Thoracic aorta (tissue), 2 donors: ENCODE measurements at places on chromosomes 3 and 15. TPM values are rescaled to one million over a fixed set of nuclear protein-coding genes. Genes with fewer than 3 reads are reported as not detected.

GRCh38 chr3:196162679-196163078 lies 48.5 kb downstream of the ZDHHC19 start:
- H3K27me3 ChIP-seq, result no peaks in the 10 kb centered on the region
- H3K36me3 ChIP-seq, result no peaks in the 10 kb centered on the region
- H3K27ac ChIP-seq, result no peak overlapping the region
- H3K4me3 ChIP-seq, result no peak overlapping the region

- no peaks in the 10 kb centered on the region for H3K36me3 ChIP-seq
- no peaks in the 10 kb centered on the region for H3K27me3 ChIP-seq
- peaks cover 14% of the 10 kb centered on the region for H3K4me1 ChIP-seq
- peak overlapping the region; percentile 1 for H3K27ac ChIP-seq
These were observed 16.9 kb upstream of the RYR3 start for GRCh38 chr15:33293713-33294334.

Gene TMEM207
- total RNA-seq, result not detected

GRCh38 chr3:46701181-46701939 lies at the start of gene TMIE:
Gene TMIE (plus strand): TSS chr3:46701392. CDS start chr3:46701488, 96 bp downstream.
- DNase-seq, result no peak
- no peak within 1 kb of the TSS for H3K27ac ChIP-seq

DNA sequence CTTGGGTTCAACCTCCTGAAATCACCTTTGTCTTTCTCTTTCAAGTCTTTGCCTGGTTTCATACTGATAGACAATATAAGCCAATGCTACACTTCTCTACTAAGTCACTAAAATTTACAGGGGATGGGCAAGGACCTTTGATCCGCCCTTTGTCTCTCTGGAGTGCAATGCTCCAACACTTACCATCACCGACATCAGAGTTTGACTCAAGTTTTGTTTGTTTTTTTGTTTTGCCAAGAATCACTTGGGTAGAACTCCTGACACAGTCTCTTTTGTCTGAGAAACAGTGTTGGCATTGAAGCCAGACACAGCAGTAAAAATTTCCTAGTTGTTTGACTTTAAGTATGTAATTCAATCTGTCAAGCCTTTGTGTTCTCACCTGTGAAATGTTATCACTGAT lies 29.3 kb downstream of the NFKBIZ start:
- H3K27ac ChIP-seq, result no peak overlapping the region
- no peaks in the 10 kb centered on the region for H3K27me3 ChIP-seq
- no peaks in the 10 kb centered on the region for H3K4me1 ChIP-seq
- H3K36me3 ChIP-seq, result no peaks in the 10 kb centered on the region

DNA sequence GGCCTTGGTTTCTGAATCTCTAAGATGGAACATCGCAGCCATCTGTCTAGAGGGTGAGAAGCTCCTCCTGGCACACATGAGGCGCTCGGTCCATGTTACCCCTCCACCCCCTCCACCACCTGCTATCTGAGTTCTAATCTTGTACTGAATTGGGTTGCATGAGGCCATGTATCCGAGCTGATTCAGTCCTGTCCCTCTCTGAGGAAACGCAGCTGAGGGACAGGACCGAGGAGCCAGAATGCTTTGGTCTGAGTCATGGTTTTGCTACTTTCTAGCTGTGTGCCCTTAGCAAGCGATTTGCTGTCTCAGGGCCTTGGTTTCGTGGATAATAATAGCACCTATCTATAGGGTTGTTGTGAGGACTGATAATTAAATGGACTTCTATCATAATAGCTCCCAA lies 87.8 kb upstream of the SEC13 start:
- H3K27ac ChIP-seq, result no peak overlapping the region
- no peak for DNase-seq
- no peak overlapping the region for H3K4me3 ChIP-seq
- H3K36me3 ChIP-seq, result no peaks in the 10 kb centered on the region

DNA sequence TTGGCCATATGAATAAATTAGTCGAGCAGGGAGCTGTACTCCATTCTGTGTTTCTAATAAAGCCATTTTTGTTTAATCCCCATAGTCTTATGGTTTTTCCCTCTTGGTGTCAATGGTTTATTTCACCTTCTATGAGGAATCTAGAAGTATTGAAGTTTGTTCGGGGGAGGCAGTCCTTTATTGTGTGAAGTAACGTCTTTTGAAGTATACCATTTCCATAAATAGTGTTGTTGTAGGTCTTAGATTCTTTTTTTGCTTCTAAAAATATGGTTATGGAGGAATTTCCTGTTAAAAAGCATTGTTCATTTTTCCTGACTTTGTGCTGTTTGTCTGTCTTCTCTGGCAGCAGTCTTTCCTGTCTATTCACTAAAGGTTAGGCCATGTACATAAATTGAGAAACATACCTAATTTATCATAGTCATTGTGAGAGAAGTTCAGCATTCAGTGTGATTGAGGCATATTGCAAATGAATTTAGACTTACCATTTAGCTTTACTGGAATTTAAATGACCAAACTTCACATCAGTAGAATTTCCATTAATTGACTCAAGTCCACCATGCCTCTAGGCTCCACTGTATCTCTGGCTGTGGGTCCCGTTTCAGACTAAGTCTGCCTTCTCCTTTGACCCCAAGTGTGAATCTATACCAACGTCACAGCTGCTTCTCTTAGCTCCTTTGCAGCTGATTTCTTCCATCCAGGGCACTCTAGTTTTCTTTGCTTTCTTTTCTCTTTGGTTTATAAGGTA lies 37.3 kb downstream of the YEATS2 start:
- H3K27ac ChIP-seq, result no peak overlapping the region
- no peak overlapping the region for H3K4me3 ChIP-seq
- H3K27me3 ChIP-seq, result no peaks in the 10 kb centered on the region
- no peak for DNase-seq
- H3K4me1 ChIP-seq, result no peaks in the 10 kb centered on the region
- peaks cover 12% of the 10 kb centered on the region for H3K36me3 ChIP-seq

Gene HGD
- total RNA-seq, result not detected

Gene PARP15
- 4.1 TPM for total RNA-seq

- no peak for DNase-seq
- H3K27me3 ChIP-seq, result no peaks in the 10 kb centered on the region
- no peak overlapping the region for H3K27ac ChIP-seq
- no peak overlapping the region for H3K4me3 ChIP-seq
These were observed 122.6 kb upstream of the SMAD3 start for GRCh38 chr15:66942649-66943390.

GRCh38 chr3:116338713-116339112 lies 106.6 kb downstream of the LSAMP start:
- no peaks in the 10 kb centered on the region for H3K27me3 ChIP-seq
- H3K4me1 ChIP-seq, result no peaks in the 10 kb centered on the region
- DNase-seq, result no peak

GRCh38 chr3:31106204-31106603 lies 211.7 kb upstream of the GADL1 start:
- H3K27ac ChIP-seq, result no peak overlapping the region
- no peak overlapping the region for H3K4me3 ChIP-seq

Gene TBL1XR1
- 109 TPM for total RNA-seq

Gene ZCWPW2
- 0.81 TPM for total RNA-seq

Gene AMOTL2
- 62.4 TPM for total RNA-seq

Gene ZMYND10
- not detected for total RNA-seq

GRCh38 chr3:58434990-58435389 lies 1.4 kb upstream of the PDHB start:
- H3K4me1 ChIP-seq, result peaks cover 8% of the 10 kb centered on the region
- no peak overlapping the region for H3K4me3 ChIP-seq
- H3K27ac ChIP-seq, result no peak overlapping the region
- no peak for DNase-seq
- peaks cover 6% of the 10 kb centered on the region for H3K36me3 ChIP-seq

DNA sequence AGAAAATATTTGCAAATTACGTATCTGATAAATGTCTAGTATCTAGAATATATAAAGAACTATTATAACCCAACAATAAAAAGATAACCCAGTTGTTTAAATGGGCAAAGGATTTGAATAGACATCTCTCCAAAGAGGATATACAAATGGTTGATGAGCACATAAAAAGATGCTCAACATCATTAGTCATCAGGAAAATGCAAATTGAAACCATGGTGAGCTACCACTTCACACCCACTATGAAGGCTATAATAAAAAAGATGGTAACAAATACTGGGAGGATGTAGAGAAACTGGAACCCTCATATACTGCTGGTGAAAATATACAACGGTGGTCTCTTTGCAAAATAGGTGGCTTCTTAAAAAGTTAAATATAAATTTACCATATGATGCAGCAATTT lies 28.0 kb downstream of the RAD51 start:
- no peak overlapping the region for H3K27ac ChIP-seq
- no peaks in the 10 kb centered on the region for H3K4me1 ChIP-seq
- H3K27me3 ChIP-seq, result no peaks in the 10 kb centered on the region
- no peaks in the 10 kb centered on the region for H3K36me3 ChIP-seq
- no peak overlapping the region for H3K4me3 ChIP-seq

DNA sequence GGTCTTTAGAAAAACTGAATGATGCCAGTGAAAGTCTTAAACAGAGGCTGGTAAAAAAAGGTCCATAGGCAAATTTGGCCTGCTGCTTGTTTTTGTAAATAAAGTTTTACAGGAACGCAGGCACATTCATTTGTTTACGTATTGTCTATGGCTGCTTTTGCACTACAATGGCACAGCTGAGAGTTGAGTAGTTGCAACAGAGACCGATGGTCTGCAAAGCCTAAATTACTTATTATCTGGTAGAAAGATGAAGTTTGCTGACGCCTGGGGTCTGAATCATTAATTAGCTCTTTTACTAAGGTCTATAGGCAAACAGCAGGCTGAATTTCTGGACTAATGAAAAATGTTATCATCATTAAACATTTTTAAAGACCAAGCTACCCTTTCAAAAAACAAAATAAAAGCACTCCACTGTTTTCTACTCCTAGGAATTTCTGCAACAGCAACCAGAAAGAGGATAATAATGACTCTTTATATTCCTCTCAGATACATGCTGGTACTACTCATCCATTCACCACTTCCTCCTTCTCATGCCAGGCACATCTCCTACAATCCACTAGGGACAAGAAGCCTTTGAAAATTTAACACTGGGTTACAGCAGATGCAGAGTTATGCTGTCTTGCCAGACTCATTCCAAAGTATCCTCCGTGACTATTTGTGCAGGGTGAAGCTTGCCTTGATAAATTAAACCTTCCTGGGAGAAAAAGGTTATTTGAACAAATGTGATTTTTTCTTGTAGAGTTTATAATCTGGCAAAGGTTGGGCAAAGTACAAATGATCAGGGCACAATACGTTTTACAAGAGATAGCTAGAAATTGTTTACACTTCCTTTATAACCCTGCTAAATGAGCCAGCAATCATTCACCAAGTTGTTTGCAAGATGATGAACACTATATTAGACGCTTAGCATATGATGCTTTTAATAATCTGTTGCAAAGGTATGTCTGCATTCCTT lies 6.0 kb downstream of the GATM start:
- no peaks in the 10 kb centered on the region for H3K27me3 ChIP-seq
- no peak overlapping the region for H3K4me3 ChIP-seq
- H3K36me3 ChIP-seq, result peaks cover 10% of the 10 kb centered on the region
- DNase-seq, result no peak
- H3K27ac ChIP-seq, result no peak overlapping the region

DNA sequence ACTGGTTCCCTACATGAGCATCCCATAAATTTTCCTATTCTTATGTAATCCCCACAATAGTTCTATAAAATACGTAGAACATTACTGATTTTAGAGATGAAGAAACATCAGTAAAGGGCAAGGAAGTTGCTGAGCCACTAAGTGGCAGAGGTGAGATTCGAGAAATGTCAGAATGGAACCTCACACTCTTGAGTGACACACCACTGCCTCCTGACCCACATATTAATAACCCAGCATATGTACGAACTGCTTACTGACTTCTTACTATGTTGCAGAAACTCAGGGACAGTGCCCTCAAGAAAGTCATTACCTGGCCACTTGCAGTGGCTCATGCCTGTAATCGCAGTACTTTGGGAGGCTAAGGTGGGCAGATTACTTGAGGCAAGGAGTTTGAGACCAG lies 1022.4 kb downstream of the FHIT start:
- H3K27me3 ChIP-seq, result no peaks in the 10 kb centered on the region
- no peak for DNase-seq
- H3K27ac ChIP-seq, result no peak overlapping the region
- no peaks in the 10 kb centered on the region for H3K4me1 ChIP-seq
- no peak overlapping the region for H3K4me3 ChIP-seq
- no peaks in the 10 kb centered on the region for H3K36me3 ChIP-seq

Gene CCR8
- total RNA-seq, result not detected

- H3K27me3 ChIP-seq, result no peaks in the 10 kb centered on the region
These were observed 544.7 kb downstream of the MECOM start for GRCh38 chr3:169118666-169119370.

DNA sequence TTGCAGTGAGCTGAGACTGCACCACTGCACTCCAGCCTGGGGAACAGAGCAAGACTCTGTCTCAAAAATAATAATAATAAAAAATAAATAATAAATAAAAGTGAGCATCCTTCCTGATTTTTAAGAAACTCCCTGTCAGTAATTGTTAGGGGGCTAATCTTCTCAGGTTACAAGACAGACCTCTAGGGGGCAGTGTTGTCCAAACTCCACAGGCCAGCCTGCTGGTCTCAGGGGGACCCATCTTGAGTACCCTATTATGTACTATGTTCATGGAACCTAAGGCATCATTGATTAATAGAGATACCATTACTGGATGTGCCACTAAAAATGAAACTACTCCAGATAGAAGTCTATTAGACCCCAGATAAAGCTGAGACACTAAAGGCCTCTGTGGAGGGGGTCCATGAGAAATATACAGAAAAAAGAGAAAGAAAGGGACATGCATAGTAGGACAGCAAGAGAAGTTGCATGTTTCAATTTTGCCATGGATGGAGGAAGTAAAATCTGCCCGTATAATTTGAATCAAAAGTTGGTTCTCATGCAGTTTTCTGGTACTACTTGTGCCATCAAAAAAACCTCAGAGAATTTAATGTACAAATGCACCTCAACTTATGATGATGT lies 85.5 kb upstream of the CDV3 start:
- no peaks in the 10 kb centered on the region for H3K27me3 ChIP-seq
- H3K4me3 ChIP-seq, result no peak overlapping the region
- DNase-seq, result no peak
- no peak overlapping the region for H3K27ac ChIP-seq
- no peaks in the 10 kb centered on the region for H3K4me1 ChIP-seq
